ENCODE measurements at places on chromosomes 2 and 18.

DNA sequence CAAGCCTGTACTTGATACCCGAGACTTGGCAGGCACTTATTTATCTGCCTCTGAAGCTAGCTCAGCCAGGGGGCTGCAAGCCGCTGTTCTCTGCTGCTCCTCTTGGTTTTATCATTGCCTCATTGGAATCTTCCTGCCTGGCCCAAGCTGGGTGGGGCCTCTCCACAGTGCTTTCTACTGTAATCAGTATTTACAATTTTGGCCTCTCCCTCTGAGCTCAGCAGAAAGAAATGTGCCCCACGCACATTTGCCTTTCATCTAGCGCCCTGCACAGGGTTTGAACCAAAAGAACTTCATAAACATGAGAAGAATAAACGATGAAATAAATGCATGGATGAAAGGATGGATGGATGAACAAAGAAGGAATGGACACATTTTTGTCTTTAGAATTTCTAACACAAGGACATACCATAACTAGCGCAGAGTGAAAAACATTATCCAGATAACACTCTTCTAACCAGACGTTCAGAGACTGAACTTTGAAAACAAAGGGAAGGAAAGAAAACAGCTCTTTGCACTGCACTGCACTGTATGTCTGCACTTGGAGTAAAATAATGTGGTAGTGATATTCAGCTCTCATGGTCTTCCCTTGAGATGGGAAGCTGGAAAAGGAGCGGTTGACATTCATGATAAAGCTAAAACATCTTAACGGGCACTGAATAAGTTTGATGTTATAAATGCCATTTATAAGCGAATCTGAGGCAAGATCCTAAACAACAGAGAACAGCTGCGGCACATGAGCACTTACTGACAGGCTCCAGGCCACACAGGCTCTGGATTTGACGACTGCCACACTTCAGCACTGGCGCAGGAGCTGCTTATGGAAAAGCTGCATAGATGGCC lies 86.8 kb upstream of the SP3 start:
- no peak for DNase-seq

DNA sequence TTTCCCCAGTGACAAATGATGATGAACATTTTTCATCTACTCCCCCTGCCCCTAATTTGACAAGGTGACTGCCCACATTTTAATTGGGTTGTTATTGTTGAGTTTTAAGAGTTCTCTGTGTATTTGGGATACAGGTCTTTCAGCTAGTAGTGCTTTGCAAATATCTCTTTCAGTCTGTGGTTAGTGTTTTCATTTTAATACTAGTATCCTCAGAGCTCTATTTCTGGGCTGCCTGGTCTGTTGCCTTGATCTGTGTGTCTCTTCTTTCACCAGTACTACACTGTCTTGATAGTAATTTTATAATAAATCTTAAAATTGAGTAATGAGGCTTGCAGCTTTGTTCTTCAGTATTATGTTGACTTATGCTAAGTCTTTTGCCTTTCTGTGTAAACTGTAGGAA lies 19.7 kb downstream of the EIF5B start:
- no peak for DNase-seq

DNA sequence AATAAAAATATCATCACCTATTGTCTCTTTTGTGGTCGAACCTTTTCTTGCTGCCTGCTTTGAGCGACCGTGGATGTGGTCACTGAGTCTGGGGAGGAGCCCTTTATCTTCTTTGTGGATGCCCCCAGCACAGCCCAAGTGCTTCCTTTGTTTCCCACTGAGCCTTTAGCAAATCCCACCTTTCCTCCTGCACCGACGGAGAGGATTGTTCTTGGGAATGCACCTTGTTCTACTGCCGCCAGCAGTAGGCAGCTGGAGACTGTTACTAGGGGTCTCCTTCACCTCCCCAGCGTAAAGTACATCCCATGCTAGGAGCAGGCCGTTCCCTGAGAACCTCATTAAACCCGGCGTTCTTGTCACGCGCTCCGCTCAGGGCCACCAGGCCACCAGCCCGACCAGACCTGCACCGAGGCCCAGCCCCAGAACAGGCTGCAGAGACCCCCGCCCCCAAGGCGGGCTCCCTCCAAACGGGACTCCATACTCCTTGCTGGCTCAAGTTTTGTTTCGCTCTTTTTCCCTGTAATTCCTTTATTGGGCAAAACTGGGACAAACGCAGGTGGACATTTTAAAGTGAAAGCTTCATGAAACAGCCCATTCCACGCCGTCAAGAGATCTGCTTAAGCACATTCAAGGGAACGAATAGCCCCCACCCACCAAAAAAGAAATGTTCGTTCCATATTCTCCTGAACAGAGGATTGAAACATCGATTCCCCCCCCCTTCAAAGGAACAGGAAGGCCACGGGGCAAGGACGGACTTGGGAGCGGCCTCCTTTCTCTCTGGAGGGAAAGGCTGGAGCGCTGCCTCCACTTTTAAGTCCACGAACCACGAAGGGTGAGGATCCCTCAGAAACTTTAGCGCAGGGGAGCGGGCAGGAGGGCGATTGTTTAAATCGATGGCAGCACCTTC lies 1.1 kb upstream of the MAT2A start:
- DNase-seq, result peak; percentile 74

DNA sequence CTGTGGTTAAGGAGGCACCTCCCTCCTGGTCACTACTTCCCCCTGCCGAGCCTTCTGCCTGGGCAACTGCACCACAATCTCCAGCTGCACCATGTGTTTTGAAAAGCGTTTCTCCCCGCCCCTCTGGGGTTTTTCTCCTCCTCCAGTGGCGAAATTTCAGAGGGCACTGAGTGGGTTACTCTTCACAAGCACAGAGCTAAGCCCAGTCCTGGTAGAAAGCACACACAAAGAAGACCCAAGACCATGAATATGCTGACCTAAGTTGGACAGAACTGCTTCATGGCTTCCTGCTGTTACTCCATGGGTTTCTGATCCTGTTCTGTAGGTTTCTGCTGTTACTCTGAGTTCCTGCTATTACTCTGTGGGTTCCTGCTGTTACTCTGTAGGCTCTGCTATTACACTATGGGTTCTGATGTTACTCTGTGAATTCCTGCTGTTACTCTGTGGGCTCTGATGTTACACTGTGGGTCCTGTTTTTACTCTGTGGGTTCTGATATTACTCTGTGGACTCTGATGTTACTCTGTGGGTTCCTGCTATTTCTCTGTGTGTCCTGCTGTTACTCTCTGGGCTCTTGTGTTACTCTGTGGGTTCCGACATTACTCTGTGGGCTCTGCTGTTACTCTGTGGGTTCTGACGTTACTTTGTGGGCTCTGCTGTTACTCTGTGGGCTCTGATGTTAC lies 216.6 kb downstream of the RTP5 start:
- DNase-seq, result peak; percentile 45

DNA sequence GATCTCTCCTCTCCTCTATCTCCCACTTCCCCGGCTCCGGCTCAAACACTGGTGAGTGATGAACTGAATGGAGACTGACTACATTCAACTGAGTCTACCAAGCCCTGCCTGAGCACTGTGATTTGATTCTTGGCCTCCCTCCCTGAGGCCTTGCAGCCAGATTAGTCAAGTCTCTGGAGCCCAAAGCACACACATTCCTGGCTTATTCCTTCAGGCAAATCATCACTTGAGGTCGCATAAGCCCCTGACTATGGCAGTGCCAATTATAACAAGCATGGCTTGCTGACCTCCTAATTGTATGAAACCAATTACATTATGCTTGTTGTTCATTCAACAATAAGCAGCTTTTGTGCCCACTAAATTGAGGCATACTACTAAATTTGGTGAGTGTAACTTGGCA lies 34.6 kb downstream of the EFEMP1 start:
- DNase-seq, result no peak

DNA sequence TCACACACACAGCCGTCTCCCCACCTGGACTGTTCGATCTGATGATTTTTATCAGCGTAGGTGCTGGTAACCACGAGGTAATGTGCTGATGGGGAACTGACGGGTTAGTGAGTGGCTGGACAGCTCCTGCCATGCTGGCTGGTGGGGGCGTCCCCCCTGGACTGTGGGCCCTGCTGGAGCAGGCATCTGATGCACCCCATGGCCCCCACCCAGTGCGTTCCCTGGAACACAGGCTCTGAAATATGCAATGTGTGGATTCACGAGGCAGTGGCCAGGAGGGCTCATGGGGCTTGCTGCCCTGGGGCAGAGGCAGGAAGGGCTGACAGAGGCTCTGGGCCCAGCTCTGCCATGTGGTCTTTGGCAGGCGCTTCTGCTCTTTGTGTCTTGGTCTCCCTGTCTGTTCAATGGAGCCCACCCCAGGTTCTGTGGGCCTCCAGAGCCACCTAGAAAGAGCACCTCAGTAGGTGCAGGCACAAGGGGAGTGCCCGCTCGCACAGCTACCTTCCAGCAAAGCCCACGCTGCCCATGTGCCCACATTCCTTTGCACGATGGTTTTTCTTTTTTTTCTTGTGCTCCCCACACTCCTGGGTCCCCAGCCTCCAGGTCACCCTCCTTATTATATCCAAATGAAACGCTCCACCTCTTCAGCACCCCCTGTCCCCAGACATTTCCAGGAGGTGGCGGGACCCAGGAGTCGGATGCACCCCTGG lies 10.3 kb upstream of the PXDN start:
- no peak for DNase-seq

DNA sequence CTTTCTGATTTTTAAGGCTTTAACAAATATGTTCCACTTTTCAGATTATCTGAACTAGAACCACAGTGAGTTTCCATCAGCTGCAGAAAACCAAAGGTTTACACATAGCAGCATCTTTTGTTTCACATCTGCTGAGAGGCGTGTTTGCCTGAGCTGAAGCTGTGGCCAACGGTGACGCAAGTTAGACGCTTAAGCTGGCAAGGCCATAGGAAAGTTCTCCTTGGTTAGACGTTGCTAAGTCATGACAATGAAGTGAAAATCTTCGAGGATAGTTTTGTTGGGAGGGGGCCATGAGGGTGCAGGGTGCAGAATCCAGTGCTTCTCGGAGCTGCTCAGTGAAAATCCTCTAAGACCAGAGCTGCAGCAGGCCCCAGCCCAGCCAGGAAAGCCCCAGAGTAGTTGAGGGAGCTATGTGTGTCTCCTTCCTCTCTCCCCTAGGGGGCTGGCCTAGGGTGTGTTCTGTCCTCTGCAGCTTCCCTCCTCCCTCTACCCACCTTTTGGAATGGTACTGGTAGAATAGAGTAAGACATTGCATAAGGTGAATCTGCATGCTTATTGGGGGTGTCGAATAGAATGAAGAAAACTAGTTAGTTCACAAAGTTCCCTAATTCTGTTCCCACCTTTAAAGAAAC lies 105.4 kb downstream of the FHOD3 start:
- DNase-seq, result peak; percentile 10

- DNase-seq, result no peak
Measured at GRCh38 chr2:66301022-66301766, 133.7 kb upstream of the MEIS1 start.

- no peak for DNase-seq
Measured at GRCh38 chr2:139850254-139850890, 1070.2 kb upstream of the NXPH2 start.

DNA sequence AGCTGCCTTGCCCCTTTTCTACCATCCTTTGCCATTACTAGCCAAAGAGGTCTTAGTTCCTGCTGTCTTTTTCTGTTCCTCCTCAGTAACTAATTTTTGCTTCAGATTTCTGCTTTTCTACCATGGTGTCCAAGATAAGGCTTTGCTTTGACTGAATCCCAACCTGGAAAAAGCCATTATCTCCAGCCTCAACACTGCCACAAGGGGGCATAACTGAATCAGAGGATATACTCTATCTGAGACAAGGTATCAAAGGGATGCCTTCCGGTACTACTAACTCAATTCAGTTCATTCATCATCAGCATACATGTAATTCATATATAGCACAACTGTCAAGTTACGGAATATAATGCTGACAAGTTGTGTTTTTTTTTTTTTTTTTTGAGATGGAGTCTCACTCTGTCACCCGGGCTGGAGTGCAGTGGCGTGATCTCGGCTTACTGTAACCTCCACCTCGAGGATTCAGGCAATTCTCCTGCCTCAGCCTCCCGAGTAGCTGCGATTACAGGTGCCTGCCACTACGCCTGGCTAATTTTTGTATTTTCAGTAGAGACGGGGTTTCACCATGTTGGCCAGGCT lies 11.4 kb downstream of the OSGEPL1 start:
- peak; percentile 13 for DNase-seq

GRCh38 chr2:181672255-181673008 lies 7.9 kb downstream of the NEUROD1 start:
- DNase-seq, result no peak

DNA sequence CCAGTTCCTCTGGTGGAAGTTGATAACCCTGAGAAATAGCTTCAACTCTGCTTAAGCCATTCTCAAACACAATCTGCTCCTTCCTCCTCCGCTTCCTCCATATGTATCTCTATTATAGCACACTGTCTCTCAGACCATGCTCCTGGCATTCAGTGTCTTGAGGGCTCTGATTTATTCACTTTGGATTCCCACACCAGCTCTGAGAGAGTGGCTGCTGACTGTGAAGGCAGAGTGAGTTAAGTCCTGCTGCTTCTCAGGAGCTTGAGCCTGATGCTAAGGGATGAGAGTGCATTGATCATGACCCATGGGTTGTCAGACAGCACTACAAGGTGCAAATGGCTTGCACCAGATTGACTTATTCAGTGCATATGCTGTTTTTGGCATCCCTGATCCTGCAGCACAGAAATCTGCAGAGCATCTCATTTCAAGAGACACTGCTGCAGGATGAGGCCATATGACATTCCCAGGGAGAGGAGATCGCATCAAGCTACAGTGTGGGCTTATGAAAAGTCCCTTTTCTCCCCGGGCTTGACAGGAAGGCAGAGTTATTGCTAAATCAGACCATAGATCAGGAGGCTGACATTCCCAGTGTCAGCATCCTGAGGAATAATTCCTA lies 500.5 kb upstream of the RAB6C start:
- no peak for DNase-seq

- no peak for DNase-seq
Measured at GRCh38 chr2:32516567-32516966, 111.3 kb upstream of the TTC27 start.

GRCh38 chr2:232476045-232476444 lies 11.6 kb downstream of the ECEL1 start:
- DNase-seq, result no peak

DNA sequence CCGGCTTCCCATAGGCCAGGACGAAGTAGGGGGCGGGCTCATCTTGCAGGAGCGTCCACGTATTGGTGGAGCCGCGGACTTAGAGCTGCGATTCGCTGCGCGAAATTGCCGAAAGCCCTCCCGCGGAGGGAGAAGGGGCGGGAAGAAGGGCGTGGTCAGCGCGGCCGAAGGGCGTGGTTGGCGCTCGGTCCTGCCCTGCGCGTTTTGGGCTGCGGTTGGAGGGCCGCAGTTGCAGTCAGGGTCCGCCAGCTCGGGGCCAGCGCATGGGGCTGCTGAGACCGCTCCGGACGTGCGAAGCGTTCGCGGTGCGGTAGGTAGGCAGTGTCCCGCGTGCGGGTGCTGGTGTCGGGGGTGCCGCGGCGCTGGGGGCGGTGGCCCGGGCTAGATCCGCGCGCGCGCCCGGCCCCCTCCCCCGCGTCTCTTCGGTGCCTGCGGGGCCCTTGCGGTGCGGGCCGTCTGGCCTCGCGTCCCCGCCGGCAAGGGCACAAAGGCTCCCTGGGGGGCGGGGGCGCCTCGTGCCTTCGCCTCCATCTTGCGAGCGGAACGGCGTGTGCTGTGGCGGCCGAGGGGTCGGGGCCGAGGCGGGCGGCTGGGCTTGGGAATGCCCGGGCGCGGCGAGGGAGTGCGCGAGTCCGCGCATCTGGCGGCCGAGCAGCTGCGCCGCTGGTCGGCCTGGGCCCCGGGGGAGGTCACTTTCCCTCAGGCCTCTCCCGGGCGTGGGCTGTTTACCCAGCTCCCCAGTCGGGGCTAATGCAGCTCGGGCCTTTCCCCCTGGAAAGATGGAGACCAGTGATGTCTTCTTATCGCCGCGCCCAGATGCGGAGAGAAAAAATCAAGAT lies at the start of gene CEP68:
TSS of gene CEP68 (plus strand) at position 202 of the 839 bp plus-strand sequence. CDS start 13,029 bp downstream, outside the sequence.
- DNase-seq, result peak; percentile 97
